ENCODE measurements at places on chromosomes 2 and 18. TPM values are rescaled to one million over a fixed set of nuclear protein-coding genes. Genes with fewer than 3 reads are reported as not detected.

GRCh38 chr18:61950371-61950770 lies 57.6 kb upstream of the RNF152 start:
- DNase-seq: no peak

- DNase-seq: no peak
Measured at GRCh38 chr18:10522574-10522973, 3.3 kb upstream of the NAPG start.

The FAM110C gene
- total RNA-seq: under 0.01 TPM

The PTGR3 gene
- total RNA-seq: 10.8 TPM
